ENCODE measurements at places on chromosomes 7 and 10.

DNA sequence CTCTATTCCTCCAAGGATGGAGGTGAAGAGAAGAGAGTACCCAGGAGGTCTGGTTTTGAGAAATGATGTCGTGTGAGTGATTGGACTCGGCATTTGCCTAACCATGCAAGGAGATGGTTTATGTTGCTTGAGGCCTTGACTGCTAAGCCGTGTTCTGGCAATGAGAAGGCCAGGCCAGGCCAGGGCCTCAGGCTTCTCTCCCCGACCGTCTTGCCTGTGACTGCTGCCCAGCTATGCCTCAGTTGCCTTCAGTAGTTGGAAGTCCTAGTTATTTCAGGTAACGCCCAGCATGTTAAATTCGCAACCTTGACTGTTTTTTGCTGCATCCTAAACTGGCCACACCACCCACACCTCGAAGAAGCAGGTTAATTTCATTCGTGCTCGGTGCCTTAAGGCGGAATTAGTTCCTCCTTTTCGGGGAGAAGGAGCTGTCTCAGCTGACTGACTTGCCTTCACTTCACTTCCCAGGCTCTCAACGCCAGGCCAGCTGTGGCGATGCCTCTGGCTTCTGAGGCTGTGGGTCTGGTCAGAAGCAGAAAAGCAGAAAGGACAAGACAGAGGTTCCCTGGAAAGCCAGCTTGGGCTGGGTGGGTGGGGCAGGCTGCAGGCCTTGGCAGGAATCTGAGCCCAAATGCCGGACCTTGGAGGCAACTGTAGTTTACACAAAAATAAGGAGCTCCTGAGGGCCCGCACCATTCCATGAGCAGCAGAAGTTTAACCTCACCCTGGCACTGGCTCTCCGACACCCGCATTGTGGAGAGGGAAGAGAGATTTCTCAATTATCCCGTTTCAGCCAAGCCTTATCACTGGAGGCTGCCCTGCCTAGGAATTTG is 61.9 kb upstream of the SAMD8 start:
- no peak for DNase-seq

- no peak for DNase-seq
These were observed 321.6 kb upstream of the LRRTM3 start for GRCh38 chr10:66604195-66604594.

DNA sequence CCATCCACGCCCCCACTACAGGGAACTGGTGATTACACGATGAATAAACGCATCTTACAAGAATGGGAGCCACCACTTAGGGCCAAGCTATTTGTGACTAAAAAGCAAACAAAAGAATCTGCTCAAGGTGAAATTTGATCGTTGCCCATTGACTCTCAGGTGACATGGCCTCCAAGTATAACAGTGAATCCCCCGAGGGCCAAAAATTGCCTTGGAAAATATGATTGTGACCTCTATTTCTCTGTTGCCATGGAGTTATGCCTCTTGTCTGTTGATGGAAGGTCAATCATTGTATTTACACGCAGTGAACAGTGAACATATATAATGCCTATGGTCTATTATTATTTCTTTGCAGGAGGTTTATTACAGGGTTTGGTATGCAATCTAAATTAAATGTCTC is 282.3 kb downstream of the KLF6 start:
- DNase-seq: no peak

- DNase-seq: no peak
These were observed 127.8 kb upstream of the LAMB4 start for GRCh38 chr7:108257954-108258353.

- no peak for DNase-seq
These were observed 15.0 kb downstream of the CYP51A1 start for GRCh38 chr7:92119213-92119759.

DNA sequence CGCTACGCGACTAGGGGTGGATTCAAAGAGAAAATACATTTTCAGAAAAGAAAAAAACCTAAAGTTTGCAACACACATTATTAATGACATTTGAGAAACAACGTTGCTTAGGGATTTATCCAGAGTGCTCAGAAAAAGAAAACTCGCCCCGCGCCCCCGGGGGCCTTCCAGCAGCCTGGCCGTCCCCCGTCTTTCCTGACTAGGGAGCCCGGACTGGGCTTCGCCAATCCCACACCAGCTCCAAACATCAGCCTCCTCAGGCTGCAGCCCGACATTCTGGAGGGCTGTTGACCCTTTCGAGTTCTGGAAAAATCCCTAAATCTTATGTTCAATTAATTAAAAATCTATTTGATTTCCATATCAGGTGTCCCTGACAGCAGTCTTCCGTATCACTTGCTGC is 48.6 kb downstream of the CLEC2L start:
- DNase-seq: no peak

- DNase-seq: no peak
These were observed 1.9 kb downstream of the HOXA9 start for GRCh38 chr7:27163288-27164044.

GRCh38 chr10:42951486-42952251 is 125.2 kb upstream of the RET start:
- no peak for DNase-seq

DNA sequence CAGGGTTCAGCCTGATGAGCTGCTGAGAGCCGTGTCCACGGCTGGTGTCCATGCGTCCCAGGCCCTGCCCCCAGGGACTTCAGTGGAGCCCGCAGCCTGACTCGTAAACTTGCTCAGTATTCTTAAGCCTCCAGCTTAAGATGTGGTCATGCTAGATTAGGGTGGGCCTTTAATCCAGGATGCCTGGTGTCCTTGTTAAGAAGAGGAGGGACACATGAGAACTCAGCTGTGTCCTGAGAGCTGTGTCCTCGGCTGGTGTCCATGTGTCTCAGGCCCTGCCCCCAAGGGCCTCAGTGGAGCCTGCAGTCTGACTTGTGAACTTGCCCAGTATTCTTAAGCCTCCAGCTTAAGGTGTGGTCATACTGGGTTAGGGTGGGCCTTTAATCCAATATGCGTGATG is 23.0 kb downstream of the DOCK1 start:
- no peak for DNase-seq

DNA sequence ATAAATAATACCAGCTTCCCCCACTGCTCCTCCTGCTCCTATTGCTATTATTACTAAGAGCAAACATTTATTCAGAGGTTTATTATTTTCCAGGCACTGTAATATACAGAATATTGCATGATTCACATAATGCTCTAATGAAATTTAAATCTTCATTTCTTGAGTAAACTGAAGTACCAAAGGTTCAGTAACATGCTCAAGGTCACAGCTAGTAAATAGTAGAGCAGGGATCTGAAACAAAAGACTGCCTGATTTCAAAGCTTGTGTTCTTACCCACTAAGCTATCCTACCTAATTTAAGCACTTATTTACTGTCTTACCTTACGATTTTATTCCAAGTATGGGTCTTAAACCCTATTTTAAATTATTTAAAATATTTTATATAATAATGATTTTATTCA is 126.2 kb downstream of the SNX13 start:
- no peak for DNase-seq

GRCh38 chr7:113722006-113722405 is 196.8 kb downstream of the PPP1R3A start:
- DNase-seq: no peak

GRCh38 chr10:62471711-62472110 is 97.5 kb downstream of the ZNF365 start:
- DNase-seq: no peak

DNA sequence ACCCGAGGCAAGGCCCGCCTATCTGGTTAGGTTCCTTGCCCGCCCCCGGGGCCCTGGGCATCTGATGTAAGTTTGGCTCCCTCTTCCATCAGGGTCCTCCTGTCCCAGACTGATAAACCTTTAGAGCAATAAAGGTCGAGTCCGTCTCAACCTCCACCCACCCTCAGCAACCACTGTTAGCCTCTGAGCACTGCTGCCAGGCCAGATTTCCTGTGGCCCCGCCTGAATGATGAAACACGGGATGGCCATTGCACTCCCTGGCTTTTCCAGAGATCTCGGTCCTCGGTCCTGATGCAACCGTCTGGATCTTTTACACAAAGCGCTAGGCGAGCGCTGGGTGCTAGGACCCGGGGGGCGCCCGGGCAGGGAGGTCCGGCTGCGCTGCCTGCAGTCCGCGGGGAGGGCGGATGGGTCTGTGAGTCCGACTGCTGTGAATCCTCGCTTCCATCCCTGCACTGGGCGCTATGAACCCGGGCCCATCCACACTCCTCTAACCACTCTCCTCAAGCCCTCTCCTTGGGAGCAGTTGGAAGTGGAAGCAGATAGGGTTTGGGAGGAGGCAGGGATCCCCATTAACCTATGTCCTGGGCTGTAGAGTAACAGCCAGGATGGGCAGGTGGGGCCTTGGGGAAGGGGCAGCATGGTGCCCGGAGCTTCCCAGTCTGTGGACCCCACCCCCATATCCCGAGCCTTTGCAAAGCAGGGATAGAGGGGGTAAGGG is 875 bp upstream of the DDIT4 start:
- DNase-seq: no peak

- no peak for DNase-seq
These were observed 82.6 kb upstream of the PRKG1 start for GRCh38 chr10:50991456-50992355.

DNA sequence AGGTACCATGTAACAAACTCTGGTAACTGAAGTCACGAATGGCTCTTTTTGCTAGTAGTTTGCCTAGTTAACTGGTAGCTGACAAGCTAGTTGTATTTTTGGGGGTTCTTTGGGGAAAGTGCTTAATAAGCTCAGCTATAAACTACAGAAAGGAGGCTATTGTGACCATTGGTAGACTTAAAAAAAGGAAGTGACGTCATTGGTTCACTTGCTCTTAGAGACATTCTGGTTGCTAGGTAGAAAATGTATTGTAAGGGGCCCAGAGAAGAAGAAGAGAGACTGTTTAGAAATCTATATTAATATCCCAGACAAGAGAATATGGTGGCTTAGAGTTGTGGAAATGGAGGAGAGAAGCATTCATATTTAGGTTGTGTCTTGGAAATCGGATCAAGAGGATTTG is 103.0 kb downstream of the NXPH1 start:
- DNase-seq: no peak

- no peak for DNase-seq
These were observed 8.6 kb downstream of the POLL start for GRCh38 chr10:101579516-101579870.

DNA sequence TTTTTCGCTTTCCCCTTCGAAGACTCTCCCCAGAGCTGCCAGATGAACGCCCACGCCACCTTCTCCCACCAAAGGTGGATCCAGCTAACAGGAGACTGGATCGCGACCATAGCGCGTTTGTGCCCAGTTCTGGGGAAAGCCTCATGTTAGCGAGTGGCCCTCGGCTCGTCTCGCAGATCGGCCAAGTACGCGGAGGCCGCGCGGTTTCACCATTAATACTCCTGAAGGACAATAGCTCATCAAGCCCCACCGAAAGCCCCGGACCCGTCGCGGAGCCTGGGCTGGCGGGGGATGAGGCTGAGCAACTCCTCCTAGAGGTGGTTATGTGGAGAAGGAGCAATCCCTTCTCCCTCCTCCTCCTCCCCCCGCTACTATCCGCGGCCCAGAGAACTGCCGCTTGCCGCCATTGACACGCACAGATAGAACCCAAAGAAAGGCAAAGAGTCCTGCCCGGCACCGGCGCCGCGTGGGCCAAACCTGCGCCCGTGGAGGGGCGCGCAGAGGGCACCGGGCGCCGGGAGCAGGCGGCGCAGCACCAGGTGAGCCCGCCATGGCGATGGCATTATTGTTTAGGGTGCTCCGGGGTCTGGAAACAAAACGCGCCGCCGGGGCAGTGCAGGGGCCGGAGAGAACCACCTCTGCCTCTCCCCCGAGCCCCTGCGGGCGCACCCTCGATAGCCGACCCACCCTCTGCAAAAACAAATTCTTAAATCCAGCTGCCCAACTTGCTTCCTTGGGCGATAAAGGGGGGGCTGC is at the start of gene MACROH2A2:
Gene MACROH2A2 (plus strand): TSS at position 385 of the 756 bp plus-strand sequence. CDS start 22,813 bp downstream, outside the sequence.
- DNase-seq: no peak

GRCh38 chr7:155429651-155430050 is 28.3 kb upstream of the EN2 start:
- no peak for DNase-seq

DNA sequence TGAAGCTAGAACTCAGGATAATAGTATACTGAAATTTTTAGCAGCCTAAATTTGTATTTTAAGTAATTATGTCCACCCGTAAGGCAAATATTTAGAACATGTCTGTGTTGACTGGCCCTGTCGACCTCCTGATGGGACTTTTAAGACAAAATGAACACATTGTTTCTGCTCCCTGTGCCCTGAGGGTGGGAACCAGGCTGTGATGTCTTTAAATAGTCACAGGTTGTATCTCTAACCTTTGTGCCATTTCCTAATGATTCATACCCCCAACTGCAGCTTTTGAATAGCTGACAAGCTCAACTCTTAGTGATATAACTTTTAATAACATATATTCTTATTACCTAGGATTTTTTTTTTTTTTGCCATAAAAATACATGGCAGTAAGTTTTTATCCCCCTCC is 494.9 kb upstream of the AKR1E2 start:
- no peak for DNase-seq

- DNase-seq: no peak
These were observed 1.6 kb downstream of the AIFM2 start for GRCh38 chr10:70130878-70131559.

DNA sequence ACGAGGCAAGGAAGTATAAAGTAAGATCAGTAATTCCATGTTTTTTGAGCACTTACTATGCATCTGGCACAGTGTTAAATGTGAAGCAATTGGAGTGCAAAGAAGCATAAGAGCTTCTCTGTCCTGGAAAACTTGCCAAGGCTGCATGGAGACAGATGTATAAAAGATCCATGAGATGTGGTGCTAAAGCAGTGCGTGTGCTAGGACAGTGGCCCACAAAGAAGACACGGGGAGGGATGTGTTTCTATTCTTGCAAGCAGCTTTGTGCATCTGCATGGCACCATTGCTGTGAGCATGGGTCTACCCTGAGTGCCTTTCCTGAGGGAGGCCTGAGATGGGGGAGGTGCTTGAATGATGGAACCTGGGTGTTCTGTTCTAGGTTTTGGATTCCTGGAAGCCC is 5.1 kb upstream of the CDHR3 start:
- DNase-seq: no peak

DNA sequence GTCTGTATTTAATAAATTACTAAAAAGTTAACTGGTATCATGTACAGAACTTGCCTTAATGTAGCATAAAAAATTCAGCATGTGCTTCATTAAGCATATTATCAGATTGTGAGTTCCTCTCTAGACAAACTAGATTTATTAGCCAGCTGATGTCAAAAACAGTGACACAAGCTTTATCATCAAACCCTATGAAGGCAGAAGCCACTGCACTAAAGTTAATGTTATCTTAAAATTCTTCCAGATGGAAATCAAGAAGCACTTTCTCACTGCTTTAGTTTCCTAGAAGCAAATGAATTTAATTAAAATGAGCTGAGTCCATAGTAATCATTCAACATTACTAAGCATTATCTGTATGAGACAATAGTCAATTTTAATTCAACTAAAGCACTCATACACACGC is 96.4 kb downstream of the ARHGAP12 start:
- no peak for DNase-seq

DNA sequence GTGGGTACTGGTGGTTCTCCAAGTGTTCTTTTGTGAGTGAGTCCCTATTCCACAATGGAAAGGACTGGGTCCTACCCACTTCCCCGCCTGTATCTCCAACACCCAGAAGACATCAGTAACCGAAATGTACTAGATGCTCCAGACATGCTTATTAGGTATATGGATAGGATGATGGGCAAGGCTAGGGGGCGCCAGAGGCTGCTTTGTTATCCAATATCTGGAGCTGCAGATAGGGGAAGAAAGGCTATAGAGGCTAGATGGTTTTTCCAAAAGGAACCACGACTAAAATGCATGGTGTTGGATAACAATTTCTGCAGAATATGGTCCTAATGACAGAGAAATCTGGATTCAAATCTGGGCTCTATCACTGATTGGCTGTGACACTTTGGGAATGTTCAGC is 56.2 kb upstream of the TM9SF3 start:
- DNase-seq: no peak

Measured in stimulated activated CD8-positive, alpha-beta memory T cell treated with anti-CD3 and anti-CD28 coated beads, Interleukin-12 subunit alpha, Interleukin-12 subunit beta, amount 100 ng/mL, for 1 hour (primary cell).